NCI-H2107 (cell line): ENCODE measurements at places on chromosomes 4 and X.

DNA sequence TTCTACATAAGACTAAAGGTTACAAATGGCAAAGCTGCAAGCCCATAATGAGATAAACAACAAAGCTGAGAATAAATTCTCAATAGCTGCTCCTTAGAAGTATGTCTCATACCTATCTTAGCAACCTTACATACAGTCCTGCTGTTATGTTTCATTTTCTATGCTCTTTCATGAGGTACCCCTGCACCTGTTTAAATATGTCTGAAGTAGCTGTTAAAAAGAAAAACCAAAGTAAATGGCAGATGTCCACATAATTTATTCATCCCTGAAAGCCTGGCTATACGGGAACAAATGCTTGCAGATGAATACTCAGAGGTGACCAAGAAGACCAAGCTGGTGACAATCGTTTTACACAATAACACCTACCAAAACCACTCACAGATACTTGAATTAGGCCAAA, 22.5 kb downstream of the PPA2 start:
- no peak for DNase-seq

DNA sequence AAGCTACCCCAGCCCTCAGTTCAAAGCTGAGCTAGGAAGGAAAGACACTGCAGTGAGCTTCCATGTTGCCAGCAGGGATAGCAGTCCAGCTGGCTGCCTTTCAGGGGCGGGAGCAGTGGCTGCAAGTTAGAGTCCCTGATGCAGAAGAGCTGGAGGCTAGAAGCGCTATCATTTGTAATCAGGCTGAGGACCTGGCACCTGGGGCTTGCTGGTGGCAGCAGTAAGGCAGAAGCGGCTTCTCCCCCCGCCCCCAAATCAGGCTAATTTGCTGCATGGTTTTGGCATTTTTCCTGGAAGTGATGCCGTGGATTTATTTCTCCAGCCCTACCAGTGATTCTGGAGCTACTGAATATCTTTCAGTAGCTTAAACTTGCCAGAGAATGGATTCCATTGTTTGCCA, 203.3 kb downstream of the CLCN4 start:
- no peak for DNase-seq

DNA sequence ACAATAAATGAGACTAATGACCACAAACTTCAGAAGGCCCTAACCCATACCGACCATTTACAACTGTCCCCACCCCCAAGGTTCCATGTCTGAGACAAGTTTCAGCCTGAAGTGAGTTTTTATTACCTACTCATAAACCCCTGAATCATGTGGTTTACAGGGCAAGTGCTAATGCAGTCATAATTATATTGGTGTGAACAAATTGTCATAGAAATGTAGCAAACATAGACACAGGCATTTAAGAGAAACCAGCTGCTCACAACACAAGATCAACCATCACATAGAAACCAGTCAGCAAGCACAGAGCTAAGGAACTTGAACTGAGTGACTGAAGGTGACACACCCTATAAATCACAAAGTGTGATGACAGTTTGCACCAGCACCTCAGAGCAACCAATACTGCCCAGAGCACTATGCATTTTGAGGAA, 173.8 kb upstream of the MID1 start:
- no peak for DNase-seq

DNA sequence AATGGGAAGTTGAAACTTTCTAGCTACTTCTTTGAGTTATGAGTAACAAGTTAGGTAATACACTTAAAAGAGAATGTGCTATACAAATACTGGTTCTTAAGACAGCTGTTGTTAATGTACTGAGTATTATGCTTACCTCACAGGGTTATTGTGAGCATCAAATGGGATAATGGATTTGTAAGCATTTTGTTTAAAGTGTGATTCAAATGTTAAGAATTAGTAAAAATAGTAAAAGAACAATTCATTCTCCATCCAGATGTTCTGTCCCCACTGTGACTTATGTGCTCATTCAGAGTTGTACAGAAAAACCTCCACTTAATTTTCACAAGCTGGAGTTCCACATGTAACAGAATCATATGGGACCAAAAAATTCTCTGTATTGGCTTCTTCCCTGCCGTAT, 63.6 kb downstream of the AR start:
- DNase-seq, result no peak

GRCh38 chr4:102608190-102608589, 107.0 kb downstream of the NFKB1 start:
- DNase-seq, result no peak

DNA sequence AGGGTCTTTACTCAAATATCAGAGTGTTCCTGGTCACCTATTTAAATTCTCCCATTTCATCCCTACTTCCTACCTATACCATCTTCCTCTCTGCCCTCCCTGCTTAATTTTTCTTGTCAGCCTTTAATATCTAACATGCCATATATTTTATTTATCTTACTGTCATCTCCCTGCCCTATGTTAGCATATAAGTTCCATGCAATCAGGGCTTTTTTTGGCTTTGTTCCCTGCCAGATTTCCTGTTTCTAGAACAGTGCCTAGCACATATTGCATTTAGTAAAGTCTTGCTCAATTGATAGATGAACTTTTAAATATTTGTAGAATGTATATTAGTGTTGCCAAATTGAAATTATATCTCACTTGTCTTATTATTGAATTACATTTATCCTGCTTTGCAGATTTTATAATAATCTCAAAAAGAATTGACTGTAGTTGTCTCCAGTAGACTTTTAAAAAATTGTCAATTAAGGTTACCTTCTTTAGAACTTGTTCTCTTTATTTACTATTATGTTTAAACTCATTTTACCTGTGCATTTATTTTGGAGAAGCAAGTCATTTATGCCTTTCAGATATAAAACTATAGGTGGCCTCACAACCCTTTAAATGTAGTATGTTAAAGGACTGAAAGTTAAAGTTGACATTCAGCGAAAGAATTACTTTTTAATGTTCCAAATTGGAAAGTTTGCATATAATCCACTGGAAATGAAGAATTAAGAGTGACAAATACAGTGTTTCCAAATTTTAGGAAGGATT, 108.2 kb upstream of the BMPR1B start:
- no peak for DNase-seq
